CD4-positive, CD25-positive, alpha-beta regulatory T cell (primary cell): ENCODE measurements at places on chromosomes 3 and 15.
A peak's percentile ranks its signal among the peaks of the same experiment; 100 is the strongest.

DNA sequence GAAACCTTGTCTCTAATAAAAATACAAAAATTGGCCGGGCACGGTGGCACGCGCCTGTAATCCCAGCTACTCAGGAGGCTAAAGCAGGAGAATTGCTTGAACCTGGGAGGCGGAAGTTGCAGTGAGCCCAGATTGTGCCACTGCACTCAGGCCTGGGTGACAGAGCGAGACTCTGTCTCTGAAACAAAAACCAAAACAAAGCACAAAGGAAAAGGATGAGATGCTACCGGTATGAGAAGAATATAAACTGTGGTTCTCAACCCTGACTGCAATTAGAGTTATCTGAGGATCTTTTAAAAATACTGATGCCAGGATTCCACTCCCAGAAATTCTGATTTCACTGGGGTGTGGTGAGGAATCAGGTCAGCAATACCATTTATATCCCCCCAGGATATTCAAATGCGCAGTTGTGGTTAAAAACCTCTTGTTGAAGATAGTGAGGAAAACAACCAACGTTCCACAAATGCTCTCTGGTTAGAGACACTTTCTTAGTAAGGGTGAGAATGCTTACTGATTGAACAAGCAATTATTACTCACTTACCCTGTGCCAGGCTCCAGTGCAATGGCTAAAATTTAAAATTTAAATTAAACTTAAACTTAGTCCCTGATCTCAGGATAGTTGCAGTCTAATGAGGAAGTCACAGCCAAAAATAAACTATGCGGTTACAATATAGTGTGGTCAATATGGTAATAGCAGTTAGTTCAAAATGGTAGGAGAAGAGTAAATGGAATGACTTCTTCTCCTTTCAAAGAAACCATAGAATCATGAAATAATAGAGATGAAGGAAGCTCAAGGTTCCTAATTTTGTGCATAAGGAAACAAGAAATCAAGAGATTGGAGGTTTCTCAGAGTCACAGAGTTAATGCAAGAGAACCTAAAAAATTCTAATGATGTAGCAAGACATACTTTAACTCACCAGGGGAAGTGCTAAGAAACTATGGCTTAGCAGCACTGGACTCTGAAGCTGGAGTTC is 109.5 kb downstream of the SSR3 start:
- DNase-seq, result no peak

DNA sequence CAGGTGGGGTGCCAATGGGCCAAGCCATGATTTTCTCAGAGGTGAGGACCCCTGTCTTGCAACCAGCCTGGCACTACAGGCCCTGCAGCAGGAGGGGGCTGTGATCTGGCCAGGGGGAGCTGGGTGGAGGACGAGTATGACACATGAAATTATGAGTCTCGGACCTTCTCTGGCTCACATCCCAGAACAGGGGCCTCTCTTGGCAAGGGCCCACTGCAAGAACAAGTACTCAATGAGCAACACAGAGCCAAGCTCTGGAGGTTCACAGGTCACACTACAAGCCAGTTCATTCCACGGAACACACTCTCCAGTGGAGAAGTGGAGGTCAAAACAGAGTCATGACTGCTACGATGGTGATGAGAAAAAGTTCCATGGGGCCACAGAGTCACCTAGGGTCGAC is 28.3 kb downstream of the CCDC32 start:
- no peak for DNase-seq

GRCh38 chr3:138434276-138434874 is at the start of gene ESYT3:
Gene ESYT3 (plus strand): TSS chr3:138434616. CDS start chr3:138434799, 183 bp downstream.
- no peak for DNase-seq

- no peak for DNase-seq
Observed at GRCh38 chr15:99322643-99323405, 71.5 kb downstream of the LRRC28 start.

DNA sequence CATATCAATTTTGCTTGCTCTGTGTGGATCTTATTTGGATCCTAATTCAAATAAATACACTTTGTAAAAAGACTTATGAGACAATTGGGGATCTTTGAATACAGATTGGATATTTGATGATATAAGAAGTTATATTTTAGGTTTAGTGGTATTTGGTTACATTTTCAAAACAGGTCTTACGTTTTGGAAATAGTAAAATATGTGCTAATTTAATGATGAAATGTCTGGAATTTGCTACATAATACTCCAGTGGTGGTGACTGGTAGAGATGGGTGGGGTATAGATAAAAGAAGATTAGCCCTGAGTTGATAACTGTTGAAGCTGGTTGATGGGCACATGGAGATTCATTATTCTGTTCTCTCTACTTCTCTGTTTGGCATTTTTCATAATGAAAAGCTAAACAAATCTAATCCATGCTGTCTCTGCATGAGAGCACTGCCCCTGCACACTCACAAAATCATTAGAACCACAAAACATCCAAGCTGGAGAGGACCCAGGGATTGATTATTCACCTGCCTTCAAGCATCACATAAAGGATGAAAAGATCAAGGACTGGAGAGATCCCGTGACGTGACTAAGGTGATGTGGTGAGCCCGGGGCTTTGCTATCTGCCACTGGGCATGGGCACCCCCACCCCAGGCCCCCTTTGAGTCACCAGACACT is 58.9 kb downstream of the TLE3 start:
- DNase-seq, result no peak

GRCh38 chr3:19248767-19249166 is 100.5 kb downstream of the KCNH8 start:
- DNase-seq, result no peak

- no peak for DNase-seq
Observed at GRCh38 chr3:111824351-111824750, 34.7 kb upstream of the PHLDB2 start.

DNA sequence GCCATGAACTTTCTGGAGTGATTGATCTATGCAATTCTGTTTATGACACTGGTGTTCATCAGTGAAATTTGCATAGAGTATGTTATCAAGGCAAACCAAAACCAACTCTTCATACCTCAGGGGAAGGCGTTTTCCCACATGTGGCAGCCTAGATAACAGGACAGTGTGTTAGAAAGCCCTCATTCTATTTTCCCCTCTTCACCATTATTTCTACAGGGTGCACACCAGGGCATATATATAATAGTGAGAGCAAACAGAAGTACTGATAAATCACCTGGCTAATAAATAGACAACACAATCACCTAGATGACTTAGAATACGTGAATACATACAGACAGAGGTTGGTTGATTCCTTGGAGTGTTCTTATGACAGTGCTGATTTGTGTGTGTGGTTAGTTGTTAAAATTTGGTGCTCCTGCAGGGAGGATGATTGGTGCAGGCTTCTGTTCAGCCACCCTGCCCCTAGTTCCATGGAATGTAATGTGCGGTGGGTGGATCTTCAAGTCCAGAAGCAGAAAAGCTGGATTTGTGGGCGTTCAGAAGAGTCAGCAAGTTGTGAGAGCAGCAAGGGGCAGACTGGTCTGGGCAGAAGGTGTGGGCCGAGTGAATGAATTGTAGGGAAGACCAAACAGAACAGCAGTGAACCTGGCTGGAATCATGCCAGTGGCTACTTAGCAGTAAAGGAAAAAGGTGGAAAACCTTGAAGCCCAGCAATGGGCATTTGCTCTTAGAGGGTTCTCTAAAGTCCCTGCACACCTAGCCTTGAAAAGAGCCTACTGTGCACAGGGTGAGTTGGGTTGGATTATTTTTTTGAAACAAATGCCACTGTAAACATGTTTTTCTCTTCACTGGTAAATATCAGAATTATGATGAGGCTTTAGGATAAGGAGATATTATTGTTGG is 11.7 kb upstream of the RARRES1 start:
- no peak for DNase-seq

DNA sequence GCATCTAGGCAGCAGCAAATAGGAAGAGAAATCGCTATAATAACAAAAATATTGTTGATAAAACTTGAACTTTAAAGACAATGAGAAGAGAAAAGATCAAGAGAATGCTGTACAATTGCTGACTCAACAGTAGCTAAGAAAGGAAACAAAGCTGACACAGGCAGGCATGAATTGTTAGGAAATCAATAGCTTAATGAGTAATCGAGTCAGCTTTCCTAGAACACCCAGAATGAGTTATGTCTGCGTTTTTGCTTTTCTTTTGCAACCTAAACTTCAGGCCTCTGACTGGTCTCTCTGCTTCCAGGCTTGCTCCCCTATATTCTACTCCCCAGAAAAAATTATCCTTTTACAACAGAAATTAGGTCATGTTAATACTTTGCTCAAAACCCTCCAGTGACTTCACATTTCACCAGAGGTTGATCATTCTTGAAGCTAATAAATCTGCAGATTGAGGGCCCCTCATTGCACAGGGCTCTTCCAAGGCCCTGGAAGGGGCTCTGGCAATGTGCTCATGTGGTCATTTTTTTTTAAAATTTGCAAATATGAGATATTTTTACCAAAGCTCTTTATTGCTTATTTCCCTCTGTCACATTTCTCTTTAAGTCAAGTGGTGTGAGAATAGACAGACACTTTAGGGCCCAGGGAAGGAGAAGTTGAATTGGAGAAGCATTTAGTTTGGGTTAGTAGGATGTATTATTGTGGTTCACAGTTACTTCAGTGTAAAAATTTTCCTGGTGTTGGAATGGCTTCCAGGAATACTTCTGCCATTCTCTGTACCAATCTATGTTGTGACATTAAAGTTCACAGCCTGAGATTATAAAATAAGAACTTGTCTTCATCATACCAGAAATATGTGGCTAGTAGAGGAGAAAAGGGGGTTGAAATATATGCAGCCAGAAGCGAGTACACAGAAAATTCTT is 116.3 kb downstream of the TMCO5A start:
- peak; percentile 26 for DNase-seq

DNA sequence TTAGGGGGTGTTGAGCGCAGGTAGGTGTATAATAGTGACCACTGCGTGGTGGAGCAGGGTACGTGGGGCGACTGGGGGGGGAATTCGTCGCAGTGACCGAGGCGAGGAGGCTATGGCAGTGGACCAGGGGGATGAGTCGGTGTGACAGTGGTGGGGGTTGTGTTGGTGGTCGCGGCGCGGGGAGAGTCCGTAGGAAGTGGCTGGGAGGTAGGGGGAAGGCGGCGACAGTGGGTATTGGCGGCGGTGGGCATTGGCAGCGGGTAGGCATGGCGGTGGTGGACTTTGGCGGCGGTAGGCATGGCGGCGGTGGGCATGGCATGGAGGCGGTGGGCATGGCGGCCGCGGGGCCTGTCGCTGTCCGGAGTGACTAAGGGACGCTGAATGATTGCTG is 739 bp downstream of the SNRPN start:
- DNase-seq, result no peak

- DNase-seq, result peak; percentile 31
Observed at GRCh38 chr3:184155644-184156521, 706 bp downstream of the DVL3 start.

DNA sequence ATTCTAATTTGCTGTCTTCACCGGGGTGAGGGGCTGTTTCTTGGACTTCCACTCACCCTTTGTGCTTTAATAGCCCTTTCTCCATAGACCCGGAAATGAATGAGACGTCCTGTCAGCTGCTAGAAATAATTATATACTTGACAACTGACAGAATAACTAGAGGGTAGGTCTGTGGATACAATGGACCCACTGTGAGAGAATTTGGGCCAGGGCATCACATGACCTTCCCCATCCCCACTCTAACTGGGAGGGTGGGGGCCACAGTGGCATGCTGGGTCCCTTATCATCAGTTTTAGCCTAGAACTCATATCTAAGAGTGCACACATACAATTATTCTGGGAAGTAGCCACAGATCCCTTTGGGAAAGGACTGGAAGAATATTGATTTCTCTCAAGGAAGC is 25.9 kb upstream of the MINAR1 start:
- no peak for DNase-seq

GRCh38 chr3:25412269-25412668 is 15.8 kb upstream of the RARB start:
- DNase-seq, result no peak

- DNase-seq, result no peak
Observed at GRCh38 chr3:73773233-73773632, 148.5 kb upstream of the PDZRN3 start.

GRCh38 chr3:107988460-107989175 is 102.2 kb downstream of the CD47 start:
- DNase-seq, result no peak

DNA sequence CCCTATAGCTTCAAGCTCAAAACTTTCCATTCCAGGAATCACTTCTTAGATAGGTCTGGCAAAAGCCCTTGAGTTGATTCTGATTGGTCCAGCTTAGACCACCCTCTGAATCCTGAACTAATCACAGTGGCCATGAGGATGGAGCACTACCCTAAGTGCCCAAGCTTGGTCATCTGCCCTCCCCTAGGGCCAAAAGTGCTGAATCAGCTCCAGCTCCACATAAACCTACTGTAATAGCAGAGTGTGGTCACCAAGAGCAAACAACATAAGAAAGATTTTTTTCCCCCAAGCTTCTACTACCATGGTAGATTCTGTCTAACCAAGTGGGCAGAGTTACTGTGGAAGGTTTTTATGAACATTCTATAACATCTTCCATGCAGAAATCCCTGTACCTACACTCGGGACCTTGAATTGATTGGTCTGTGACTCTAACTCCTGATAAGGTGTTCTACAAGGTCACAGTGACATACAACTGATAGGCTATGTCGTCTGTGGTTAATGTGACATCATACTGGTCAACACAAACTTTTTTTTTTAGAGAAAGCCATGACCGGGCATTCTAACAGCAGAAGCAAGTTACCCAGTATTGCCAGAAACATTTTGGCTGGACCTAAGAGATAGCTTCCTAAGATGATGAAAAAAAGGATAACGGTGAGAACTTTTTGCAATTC is 320.9 kb downstream of the MAGI1 start:
- DNase-seq, result no peak

GRCh38 chr3:24151594-24151993 is 206.5 kb downstream of the NR1D2 start:
- no peak for DNase-seq

GRCh38 chr3:13288732-13289718 is 131.1 kb downstream of the NUP210 start:
- no peak for DNase-seq

DNA sequence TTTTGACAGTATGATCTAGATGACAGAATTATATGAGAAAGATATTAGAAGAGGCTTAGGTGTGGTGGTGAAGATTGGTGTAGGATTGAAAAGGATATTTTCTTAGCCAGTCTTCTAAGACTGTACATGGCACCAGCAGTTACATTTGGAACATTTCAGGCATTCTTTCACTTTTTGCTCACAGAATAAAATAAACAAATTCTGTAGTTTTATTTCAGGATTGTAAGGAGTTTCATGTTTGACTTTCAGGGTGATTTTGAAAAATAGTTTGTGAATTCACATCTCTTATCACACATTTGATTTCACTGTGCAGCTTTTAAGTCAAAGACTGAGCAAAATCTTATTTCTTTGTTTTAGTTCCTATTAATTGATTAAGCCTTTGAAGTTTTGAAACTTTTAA is 27.1 kb downstream of the DNAJC13 start:
- DNase-seq, result no peak

GRCh38 chr15:80989081-80989517 is 520 bp downstream of the MESD start:
- no peak for DNase-seq

GRCh38 chr15:78979456-78980320 is 34.8 kb upstream of the CTSH start:
- DNase-seq, result peak; percentile 11

DNA sequence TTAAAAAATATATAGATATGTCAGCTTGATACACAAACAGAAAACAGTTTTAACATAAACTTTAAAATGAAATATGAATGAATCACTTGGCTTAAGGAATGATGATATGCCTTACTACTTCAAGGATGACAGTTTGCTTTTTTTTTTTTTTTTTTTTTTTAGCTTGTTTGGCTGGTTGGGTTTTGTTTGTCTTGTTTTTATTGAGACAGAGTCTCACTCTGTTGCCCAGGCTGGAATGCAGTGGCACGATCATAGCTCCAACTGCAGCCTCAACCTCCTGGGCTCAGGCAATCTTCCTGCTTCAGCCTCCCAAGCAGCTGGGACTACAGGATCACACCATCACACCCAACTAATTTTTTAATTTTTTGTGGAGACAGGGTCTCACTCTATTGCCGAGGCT is 14.5 kb downstream of the LRRC2 start:
- no peak for DNase-seq
